ENCODE measurements at places on chromosomes 4 and X. TPM values are rescaled to one million over a fixed set of nuclear protein-coding genes. Genes with fewer than 3 reads are reported as not detected.

Gene GAK
- 31.9 TPM for total RNA-seq

Gene BMX
- not detected for total RNA-seq

Gene MAGEA9B
- not detected for total RNA-seq

Gene PRRG3
- not detected for total RNA-seq

Measured in A549 treated with RU486 at 1 μM for 4 hours (cell line).